Activated CD4-positive, alpha-beta T cell treated with anti-CD3 and anti-CD28 coated beads for 1 hour (primary cell): ENCODE measurements at places on chromosomes 3 and 15.

GRCh38 chr3:142998439-142998838 lies 2.9 kb upstream of the U2SURP start:
- no peak for DNase-seq

- DNase-seq: no peak
Measured at GRCh38 chr3:10310578-10310977, 10.3 kb downstream of the SEC13 start.

DNA sequence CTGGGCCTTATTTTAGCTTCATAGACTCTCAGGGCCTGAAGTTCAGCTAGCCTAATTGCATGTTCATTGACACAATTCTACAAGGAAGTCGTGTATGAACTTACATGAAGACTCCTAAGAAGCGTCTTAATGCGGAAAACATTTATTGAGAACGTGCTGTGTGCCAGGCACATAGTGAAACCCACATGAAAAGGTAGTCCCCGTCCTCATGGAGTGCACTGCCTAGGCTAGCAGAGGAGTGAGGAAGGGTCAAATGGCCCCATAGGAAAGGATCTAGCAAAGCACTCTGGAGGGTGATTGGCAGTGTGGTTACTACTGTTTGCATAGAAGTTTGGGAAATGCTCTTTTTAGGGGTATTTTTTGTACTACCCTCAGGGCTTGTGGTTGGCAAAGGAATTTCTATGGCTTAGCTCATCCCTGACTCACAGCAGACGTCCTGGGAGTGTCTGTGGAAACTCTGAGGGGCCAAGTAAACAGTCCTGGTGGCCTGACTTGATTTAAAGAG lies 854 bp upstream of the NPTN start:
- no peak for DNase-seq

GRCh38 chr15:60573936-60574335 lies 95.0 kb upstream of the ICE2 start:
- DNase-seq: no peak

DNA sequence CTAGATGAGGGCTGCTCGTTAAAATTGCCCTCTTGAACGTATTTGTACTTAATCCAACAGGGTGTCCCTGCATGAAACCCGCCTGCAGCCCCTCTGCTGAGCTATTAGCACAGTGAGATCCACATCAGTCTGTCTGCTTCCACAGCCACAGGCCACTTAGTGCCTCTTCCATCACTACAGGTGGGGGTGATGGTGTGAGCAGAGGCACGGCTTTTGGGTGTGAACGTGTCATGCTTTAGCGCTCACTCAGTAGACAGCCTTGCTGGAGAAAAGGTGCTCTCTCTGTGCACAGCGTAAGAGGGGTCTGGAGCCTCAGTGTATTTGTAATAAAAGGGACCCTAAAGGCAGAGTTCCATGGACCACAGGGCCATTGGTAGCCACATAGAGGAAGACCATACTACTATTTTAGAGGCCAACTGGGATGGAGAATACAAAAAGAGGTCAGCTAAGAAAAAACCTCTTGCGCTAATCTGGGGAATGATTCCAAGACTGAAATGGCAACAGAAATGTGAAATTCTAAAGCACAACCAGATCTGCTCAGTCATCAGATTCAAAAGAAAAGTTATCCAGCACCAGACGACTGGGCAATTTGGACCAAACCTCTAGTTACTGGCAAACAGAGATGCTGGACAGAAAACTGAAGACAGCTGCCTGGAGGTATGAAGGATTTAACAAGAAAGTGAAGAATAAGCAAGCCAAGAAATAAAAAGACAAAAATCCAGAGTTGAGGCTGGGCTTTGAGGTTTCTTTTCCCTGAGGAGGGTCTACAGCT lies 120.2 kb downstream of the ATP10A start:
- no peak for DNase-seq

GRCh38 chr3:72123908-72124441 lies 339.0 kb upstream of the PROK2 start:
- no peak for DNase-seq

DNA sequence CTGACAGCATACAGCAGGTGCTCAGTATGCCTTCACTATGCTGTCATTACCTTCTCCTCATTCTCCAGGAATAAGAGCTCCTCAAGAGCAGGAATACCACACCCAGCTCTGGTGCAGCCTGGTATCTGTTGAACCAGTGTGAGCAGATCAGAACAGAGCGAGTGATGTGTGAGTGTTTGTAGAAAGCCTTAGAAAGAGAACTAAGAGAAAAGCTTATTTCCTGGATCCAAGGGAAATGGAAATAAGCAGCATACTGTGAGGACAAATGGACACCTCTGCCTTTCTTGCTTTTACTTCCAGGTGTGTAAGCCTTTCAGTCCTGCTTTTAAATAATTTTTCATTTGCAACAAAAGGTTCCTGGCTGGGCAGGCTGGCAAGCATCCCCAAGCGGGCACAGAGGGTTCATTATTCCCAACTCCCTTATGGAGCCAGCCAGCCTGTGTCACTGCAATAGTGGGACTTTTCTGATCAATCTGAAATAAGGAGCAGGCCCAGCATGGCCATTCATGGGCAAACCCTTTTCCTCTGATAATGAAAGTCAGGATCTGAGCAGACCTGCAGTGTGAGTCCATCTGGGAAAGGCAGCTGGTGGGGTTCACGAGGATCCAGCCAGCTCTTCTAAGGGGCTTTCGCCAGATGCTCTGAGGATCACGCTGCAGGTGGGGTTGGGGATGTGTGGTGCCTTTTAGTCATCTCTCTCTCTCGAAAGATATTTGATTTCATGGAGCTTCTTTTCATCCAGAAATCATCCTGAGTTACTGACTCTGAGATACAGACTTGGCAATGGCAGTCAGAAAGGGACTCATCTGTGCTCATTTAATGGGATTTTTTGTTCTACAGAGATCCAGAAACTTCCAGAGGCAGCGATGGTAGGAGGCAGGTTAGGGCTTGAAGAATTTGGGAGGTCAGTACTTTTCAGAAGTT lies 594.9 kb upstream of the CFAP20DC start:
- DNase-seq: no peak

DNA sequence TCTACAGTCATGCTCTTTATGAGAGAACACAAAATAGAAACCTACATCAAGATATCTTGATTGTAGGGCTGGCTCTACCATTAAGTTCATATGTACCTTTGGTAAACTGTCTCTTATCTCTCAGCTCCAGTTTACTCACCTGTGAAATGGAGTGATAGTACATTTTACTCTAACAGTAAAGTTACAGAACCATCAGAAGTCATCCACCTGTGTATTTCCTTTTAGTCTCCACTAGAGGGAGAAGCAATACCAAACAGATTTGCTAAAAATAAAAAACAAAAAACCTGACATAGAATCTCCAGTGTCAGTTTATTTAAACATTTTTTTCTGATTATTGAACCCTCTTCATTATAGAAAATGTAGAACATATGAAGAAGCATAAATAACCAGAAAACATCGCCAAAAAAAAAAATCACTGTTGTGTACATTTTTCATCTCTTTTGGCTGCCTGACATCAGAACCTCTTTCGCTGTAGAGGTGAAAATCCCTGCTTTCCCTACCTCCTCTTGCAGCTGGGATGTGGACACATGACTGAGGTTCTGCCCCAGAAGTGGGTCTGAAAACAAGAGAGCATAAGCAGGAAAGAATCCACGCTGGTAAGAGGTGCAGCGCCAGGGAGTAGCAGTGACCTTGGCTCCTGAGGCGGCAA lies 48.7 kb upstream of the WDR72 start:
- no peak for DNase-seq

DNA sequence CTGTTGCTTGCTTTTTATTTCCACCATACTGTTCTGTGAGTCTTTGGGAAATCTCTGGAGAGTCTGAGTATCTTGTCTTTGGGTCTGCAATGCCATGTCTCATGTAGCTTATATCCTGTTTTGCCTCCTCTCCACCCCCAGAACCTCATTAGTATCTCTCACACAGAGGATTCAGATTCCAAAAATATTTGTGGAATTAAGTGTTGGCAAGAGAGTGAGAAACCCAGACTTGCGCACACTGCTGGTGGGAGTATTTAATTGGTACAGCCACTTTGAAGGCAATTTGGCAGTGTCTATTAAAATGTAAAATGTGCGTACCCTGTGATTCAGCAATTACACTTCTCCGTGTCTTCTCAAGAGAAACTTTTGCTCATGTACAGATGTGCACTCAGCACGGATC lies 68.6 kb downstream of the ZNF621 start:
- no peak for DNase-seq

- DNase-seq: no peak
Measured at GRCh38 chr3:119098619-119099222, 47.2 kb upstream of the TEX55 start.

GRCh38 chr3:111761309-111761795 lies 97.7 kb upstream of the PHLDB2 start:
- DNase-seq: no peak

- DNase-seq: no peak
Measured at GRCh38 chr15:43118829-43119228, 13.0 kb upstream of the UBR1 start.

GRCh38 chr3:110903771-110904519 lies 167.7 kb upstream of the NECTIN3 start:
- DNase-seq: no peak

- no peak for DNase-seq
Measured at GRCh38 chr3:130480736-130481135, 36.2 kb upstream of the COL6A6 start.

DNA sequence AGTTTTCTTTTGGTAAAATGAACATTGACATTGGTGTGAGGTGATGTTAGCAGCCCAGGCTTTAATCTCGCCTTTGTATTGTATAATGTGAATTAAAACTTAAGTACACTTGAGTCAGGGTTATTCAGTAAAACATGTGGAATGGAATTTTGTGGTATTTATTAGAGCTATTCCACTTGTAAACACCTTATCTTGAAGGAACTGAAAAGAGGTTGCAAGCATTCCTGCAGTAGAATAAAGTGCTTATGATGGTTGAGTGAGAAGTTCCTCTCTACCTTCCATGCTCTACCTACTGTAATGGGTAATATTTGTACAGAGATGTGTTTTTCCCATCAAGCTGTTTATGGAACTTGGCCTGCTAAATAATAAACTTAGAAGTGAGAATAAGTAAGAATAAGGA lies 36.1 kb downstream of the HMG20A start:
- no peak for DNase-seq

- no peak for DNase-seq
Measured at GRCh38 chr3:184772667-184773272, 39.2 kb upstream of the VPS8 start.

DNA sequence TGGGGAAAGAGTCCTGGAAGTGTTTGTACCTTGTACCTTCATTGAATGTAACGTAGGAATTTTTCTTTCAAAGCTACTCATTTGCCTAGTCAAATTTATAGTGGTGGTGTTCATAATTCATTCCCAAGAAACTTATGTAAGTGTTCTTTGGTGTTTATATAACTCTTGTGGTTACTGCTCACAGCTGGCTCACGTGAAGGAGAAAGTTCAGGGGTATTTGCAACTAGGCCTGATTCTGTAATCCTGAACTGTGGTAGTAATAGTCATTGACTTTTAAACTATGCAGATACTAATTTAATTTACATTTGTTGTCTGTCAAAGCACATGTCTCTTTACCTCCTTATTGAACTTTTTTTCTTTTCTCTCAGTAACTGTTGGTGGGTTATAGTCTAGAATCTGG lies 50.5 kb upstream of the TEX264 start:
- DNase-seq: no peak

GRCh38 chr3:183222631-183223235 lies 30.3 kb upstream of the B3GNT5 start:
- DNase-seq: no peak

DNA sequence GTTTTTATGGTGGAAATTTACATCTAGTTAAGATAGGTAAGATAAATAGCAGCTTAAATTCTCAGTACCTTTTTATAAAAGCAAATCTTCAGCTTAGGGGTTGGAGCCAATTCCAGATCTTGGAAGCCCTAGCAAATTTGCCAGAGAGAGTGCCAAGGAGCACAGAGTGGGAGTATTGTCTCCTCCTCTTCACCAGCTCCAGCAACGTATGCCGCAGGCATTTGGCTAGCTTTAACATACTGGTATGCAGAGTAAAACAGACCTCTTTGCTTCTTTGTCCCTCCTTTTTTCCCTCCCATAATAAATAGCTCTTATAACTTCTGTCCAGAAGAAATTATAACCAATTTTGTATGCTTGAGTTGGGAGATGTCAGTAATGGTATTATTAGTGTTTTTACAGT lies 140.4 kb downstream of the DIPK2A start:
- no peak for DNase-seq

DNA sequence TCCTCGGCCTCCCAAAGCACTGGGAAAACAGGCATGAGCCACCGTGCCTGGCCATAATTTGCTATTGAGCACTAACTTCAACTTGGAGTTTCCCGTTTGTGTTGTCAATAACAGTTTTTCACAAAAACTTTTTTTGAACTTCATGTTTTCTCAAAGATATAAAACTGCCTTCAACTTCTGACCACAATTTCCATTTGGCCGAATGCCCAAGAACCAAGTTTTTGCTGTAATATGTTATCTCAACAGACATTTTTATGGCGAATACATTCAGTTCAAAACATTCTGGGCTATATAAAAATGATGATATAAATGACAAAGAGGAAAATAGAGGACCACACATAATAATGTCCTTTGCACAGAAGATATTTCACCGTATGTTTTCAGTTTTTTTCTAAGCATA lies 56.4 kb downstream of the NEDD4 start:
- DNase-seq: no peak

GRCh38 chr15:69718916-69719315 lies 266.3 kb downstream of the RPLP1 start:
- no peak for DNase-seq

GRCh38 chr3:38738630-38739395 lies 77.2 kb downstream of the SCN10A start:
- no peak for DNase-seq

GRCh38 chr3:86427343-86427742 lies 563.6 kb downstream of the VGLL3 start:
- no peak for DNase-seq

GRCh38 chr15:30008156-30008555 lies 74.6 kb upstream of the GOLGA8J start:
- no peak for DNase-seq

DNA sequence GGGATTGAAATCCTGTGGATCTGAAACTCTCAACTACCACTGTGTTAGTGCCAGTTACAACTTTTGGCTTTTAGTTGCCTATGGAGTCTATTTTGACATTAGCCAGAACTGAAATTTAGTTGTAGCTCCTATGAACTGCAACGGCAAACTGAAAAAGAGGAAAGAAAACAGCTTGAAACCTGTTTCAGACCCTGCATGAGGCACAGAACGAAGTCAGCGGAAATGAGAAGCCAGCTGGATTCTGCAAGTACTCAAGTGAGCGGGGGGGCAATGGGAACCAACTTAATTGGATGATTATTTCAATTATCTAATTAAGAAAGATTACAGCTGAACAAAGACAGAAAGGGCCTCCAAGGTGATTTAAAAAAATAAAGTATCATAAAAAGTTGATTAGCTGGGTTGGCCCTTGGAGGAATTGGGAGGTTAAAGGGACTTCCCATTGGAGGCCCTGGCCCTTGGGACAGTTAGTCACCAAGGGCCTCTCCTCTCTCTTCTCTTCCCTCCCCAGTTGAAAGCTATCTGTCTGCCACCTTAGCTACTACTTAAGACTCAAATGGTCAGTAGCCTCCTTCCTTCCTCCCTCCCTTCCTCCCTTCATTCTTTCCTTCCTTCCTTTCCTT lies 352.1 kb downstream of the SHQ1 start:
- no peak for DNase-seq

GRCh38 chr15:28909958-28910500 lies 24.3 kb downstream of the APBA2 start:
- DNase-seq: no peak

GRCh38 chr3:157100608-157101396 lies 59.1 kb downstream of the CCNL1 start:
- no peak for DNase-seq

- no peak for DNase-seq
Measured at GRCh38 chr3:196287090-196287439, 461 bp downstream of the PCYT1A start.

GRCh38 chr3:114756506-114757279 lies 390.4 kb downstream of the ZBTB20 start:
- DNase-seq: no peak
